ENCODE measurements at places on chromosomes 12 and 14. TPM values are rescaled to one million over a fixed set of nuclear protein-coding genes. Genes with fewer than 3 reads are reported as not detected.

EID3 gene
- total RNA-seq = 4.7 TPM

OR4K2 gene
- not detected for total RNA-seq

DNA sequence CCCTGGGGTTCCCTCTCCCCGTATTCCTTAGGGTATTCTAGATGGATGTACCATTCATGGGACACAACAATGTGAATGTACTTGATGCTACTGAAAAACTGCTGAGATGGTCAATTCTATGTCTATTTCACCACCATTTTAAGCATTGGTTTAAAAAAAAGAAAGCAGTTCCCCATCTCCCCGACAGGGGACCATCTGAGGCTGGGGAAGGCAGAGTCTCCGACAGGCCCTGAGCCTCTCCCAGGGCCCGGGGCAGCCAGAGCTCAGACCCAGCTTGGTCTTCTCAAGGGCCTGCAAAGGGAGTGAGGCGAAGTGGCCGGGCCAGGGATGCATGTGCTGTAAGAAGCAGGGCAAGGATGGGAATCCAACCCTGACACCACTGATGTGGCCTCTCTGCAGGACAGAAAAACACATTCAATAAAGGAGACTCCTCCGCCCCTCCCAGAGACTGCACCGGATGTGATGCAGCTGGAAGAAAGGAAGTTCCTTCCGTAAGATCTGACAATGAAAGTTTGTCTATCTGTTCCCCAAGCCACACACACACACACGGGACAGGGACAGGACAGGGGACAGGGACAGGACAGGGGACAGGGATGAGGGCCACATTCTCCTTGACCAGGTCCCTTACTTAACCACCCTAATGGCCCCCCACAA is 234.1 kb downstream of the BCL11B start:
- H3K27me3 ChIP-seq = no peaks in the 10 kb centered on the region
- H3K27ac ChIP-seq = no peak overlapping the region
- no peaks in the 10 kb centered on the region for H3K4me1 ChIP-seq
- H3K36me3 ChIP-seq = no peaks in the 10 kb centered on the region
- no peak overlapping the region for H3K4me3 ChIP-seq

- H3K27ac ChIP-seq = no peak overlapping the region
- peak; percentile 27 for DNase-seq
- no peaks in the 10 kb centered on the region for H3K27me3 ChIP-seq
- peaks cover 12% of the 10 kb centered on the region for H3K4me1 ChIP-seq
- no peaks in the 10 kb centered on the region for H3K36me3 ChIP-seq
Measured at GRCh38 chr12:68918960-68919359, 14.0 kb downstream of the CPM start.

GRCh38 chr14:76314521-76315034 is 61.4 kb upstream of the ESRRB start:
- H3K27me3 ChIP-seq = peaks cover 13% of the 10 kb centered on the region
- H3K4me3 ChIP-seq = no peak overlapping the region
- no peak overlapping the region for H3K27ac ChIP-seq
- H3K36me3 ChIP-seq = no peaks in the 10 kb centered on the region
- H3K4me1 ChIP-seq = peaks cover 8% of the 10 kb centered on the region

B4GALNT1 gene
- total RNA-seq = 2.1 TPM

IFI27 gene
- total RNA-seq = 2.3 TPM

DNA sequence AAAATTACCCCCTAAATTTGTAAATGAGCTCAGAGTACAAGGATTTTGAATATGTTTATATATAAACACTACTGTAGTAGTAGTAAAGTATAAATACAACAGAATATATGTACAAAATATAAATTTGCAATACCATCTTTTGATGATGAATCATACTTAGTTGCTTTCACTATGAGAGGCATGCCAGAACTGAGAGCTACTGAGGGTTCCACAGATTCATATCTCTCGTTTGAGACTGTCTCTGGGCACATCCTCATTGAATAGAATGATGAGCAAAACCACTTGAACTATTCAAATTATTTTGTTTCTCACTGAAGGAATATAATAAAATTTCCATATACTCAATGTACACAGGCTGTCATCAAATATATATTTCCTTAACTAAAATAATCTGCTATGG is 417.6 kb downstream of the NAV3 start:
- no peaks in the 10 kb centered on the region for H3K4me1 ChIP-seq
- DNase-seq = no peak
- H3K27ac ChIP-seq = no peak overlapping the region

DNA sequence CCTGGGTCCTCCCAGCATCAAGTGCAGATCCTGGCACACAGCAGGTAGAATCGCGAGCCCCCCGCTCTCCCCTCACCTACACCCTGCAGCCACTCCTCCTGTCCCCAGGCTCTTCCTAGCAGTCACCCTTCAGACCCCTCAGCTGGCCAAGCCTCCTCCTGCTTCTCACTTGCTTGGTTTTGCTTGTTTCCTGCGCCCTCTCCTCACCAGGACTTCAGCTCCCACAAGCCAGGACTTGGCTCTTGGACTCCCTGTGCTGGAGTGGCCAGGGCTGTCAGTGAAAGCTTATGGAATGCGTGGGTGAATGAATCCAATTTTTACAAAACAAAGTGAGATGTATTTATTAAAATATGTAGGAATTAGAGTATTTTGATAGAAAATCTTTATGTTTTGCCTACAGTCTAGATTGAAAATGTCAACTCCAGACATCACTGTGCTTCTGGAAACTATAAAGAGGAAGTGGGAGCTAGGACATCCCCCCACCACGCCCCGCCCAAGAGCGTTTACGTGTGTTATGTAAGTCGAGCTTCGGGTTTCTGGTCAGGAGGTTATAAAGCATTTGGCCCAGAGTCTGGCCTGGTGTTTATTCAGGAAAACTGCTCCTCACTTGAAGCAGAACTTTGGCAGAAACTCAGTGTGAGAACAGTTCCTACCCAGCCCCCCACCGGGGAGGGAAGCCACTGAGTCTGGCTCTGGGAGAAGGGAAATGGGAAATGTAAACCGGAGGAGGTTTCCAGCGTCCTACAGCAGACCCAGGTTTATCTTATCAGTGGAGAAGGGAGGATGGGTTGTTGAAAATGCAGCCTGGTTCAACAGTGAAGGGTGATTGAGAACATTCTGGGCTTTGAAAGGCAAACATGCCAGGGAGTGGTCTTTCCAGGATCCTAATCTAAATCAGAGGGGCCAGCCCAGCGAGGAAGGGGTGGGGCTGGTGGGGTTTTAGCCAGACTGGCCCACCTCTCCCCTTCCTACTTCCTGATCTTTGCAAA is 8.8 kb downstream of the ALDH2 start:
- H3K4me3 ChIP-seq = no peak overlapping the region
- H3K27ac ChIP-seq = no peak overlapping the region
- peaks cover 3% of the 10 kb centered on the region for H3K4me1 ChIP-seq
- H3K36me3 ChIP-seq = no peaks in the 10 kb centered on the region

GRCh38 chr12:27277846-27278260 is 33.8 kb downstream of the STK38L start:
- H3K27ac ChIP-seq = no peak overlapping the region
- H3K4me1 ChIP-seq = peaks cover 12% of the 10 kb centered on the region
- H3K4me3 ChIP-seq = no peak overlapping the region
- peaks cover 2% of the 10 kb centered on the region for H3K36me3 ChIP-seq
- no peak for DNase-seq

CIROP gene
- total RNA-seq = not detected

GRCh38 chr12:1046727-1047126 is 55.7 kb downstream of the ERC1 start:
- no peak overlapping the region for H3K27ac ChIP-seq
- H3K27me3 ChIP-seq = no peaks in the 10 kb centered on the region
- DNase-seq = no peak
- no peak overlapping the region for H3K4me3 ChIP-seq
- H3K4me1 ChIP-seq = peaks cover 4% of the 10 kb centered on the region
- H3K36me3 ChIP-seq = no peaks in the 10 kb centered on the region
